Stimulated activated CD4-positive, alpha-beta T cell treated with anti-CD3 and anti-CD28 coated beads, TNF-alpha, amount 100 ng/mL, for 4 hours (primary cell): ENCODE measurements at places on chromosomes 6 and 20.

DNA sequence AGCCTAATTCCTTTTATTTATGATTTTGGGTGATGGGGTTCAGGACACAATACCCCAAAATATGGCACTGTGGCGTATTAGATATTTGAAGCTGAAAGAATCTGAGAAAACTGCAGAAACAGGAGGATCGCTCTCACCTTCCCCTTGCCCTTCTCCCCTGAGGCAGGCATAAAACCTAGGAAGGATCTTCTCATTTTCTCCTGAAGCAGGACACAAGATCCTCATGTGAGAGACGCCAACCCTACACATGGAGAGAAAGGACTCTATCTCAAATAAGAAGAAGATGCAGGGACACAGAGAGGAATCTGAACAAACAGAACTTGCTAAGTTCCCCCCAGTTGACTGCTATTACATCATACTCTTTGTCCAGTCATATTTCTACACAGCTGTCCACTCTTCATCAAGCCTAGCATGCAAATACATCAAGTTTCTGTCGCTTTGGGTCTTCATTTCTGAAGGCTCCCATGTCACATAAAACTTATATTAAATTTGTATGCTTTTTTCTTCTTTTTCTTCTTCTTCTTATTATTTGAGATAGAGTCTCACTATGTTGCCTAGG is 109.0 kb downstream of the DTNBP1 start:
- DNase-seq: no peak

DNA sequence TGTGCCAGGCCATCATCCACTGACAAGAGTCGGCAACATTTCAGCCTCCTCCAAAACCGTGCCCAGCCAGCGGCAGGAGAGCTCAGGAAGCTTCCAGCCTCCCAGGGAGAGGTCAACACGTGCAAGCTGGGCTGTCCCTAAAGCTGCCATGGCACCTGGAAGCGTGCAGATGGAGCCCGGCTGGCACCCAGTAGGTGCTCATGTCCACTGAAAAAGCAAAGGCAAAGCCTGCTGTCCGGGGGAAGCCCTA is 14.4 kb upstream of the TLDC2 start:
- DNase-seq: no peak

GRCh38 chr20:3251806-3252205 is 12.8 kb upstream of the SLC4A11 start:
- no peak for DNase-seq

DNA sequence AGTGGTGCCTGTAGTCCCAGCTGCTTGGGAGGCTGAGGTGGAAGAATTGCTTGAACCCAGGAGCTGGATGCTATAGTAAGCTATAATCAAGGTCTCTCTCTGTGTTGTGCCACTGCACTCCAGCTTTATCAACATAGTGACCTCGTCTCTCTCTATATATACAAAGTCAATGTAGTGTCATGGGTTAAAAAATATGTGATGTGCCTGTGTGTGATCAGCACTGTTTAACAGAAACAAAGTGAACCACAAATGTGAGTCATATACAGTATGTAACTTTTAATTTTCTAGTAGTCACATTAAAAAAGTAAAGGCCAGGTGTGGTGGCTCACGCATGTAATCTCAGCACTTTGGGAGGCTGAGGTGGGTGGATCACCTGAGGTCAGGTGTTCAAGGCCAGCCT is 85.3 kb upstream of the RNF24 start:
- DNase-seq: no peak

GRCh38 chr6:137165375-137166246 is 7.8 kb downstream of the IL22RA2 start:
- DNase-seq: no peak

GRCh38 chr6:53634184-53634631 is 31.3 kb downstream of the KLHL31 start:
- no peak for DNase-seq

GRCh38 chr6:72972579-72972978 is 252.7 kb downstream of the KHDC1L start:
- DNase-seq: no peak

DNA sequence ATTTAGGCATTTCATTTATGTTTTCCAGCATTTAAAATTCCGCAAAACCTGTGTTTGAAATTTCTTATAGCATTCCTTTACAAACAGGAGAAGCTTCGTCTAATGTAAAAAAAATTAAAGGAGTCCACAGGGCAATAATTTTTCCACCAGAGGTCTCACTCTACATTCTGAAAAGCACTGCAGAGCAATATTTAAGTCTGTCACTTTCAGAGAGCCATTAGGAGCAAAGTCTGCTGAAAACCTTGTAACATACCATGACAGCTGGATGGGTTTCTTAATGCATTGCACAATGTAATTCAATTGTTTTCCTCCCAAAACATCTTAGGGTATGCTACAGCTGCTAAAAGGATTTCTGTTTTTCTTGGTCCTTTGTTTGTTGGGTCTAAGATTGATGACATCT is 18.0 kb downstream of the BAG2 start:
- DNase-seq: no peak
